COR-L47 (cell line): ENCODE measurements at places on chromosomes 5 and 9.

DNA sequence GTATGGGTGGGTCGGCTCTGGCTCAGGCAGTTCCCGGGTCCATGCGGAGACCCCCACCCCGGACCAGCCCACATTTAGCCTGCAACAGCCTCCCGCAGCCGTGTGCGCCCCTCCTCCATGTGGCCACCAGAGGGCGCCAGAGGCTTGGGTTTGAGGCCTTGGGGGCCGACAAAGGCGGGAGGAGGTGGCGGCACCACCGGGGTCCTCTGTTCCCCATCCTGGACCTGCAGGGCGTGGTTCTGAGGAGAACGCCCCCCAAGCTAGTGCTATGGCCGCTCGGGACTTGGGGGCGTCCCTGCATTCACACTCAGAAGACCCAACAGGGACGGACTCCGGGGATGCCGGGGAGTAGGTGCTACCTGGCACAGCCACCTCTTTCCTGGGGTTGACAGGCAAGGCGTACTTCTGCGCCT, 16.5 kb downstream of the ASS1 start:
- DNase-seq: peak; percentile 43

- DNase-seq: no peak
Observed at GRCh38 chr5:114191441-114191840, 170.4 kb upstream of the KCNN2 start.

DNA sequence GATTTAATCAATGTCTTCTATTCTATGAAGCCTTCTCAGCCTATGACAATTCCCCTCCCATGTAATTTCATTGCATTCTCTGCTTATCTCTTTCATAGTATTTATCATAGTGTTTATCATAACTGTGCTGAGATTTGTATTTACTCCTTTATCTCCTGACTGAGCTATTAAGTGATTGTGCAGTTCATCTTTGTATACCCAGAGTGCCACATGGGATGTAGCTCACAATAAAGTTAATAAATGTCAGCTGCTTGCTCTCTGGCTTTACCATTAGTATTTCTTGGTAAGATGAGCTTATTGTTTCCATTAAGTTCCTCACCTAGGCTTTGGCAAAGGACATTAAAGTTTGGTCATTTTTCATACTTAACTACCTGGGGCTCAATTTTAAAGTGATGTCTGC, 275.1 kb upstream of the MPDZ start:
- no peak for DNase-seq

DNA sequence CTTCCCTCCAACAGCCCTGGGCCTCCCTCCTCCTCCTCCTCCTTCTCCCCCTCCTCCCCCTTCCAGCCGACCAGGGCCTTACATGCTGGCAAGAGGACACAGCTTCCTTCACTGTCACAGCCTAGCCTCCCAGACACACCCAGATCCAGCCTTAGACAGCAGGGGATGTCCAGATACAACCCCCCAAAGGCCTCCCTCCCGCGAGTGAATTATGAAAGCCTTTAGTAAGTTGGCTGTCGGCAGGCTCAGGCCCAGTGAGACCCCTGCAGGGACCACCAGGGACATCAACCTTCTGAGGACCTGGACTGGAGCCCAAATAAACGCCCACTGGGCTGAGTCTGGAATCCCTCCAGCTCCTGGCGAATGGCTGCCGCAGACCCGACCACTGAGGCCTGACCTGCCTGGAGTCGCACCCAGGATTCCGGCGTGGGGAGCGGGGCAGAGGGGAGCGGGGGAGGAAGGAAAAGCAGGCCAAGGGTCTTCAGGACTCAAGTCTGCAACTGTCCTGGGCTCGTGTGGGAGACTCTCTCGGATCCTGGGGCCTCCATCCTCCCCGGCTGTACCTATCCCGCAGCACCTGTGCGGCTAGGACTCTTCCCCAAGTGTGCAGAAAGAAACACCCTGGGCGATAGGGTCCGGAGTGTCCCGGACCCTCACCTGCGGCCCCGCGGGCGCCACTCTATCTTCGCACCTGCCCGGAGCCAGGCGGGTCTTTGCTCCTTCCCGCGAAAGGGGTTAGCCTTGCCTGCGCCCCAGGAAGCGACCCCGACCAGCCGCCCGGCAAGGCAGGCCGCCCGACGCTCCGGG, 705 bp downstream of the SEPTIN8 start:
- peak; percentile 62 for DNase-seq

DNA sequence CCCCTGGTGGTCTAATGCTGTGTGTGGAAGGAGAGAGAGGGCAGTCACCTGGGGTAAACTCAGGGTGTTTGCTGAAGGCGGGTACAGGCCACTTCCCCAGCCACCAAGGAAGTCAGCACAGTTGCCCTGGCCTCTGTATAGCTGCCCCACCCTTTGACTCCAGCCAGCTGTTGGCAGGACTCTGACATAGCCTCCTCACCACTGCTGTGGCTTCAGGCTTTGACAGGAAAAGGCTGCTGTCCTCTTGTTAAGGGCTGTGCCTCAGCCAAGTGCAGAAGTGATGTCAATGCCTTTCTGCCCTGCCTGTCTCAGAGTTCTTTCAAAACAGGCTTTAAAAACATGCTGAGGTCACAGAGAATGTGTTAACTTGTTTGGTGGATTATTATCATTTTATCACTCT, 487.2 kb upstream of the KLF4 start:
- DNase-seq: no peak

- DNase-seq: no peak
Observed at GRCh38 chr9:123400926-123401503, 45.0 kb downstream of the CRB2 start.

GRCh38 chr9:133935328-133936005, 56.7 kb downstream of the VAV2 start:
- DNase-seq: peak; percentile 22

DNA sequence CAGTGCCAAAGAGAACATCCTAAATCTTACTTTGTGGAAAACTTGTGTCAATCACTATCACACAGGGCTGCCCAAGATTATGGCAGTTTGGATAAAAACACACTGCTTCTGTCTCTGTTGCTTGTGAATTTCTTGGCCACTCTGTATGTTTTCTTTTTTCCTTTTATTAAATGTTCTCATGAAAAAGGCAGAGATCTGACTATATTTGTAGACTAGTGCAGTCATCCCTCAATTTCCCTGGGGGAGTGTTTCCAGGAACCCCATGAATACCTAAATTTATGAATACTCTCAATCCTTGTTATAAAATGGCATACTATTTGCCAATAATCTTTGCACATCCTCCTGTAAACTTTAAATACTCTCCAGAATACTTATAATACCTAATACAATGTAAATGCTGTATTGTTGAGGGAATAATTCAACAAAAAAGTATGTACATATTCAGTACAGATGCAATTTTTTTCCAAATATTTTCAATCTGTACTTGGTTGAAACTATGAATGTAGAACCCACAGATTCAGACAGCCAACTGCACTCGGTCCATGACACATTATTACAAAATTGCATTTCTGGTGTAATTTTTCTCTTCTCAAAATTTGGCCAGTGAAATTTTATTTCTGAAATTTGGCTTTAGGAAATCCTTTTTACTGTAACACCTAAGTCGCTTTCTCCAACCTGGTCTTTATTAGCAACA, 391.9 kb upstream of the PRR16 start:
- DNase-seq: no peak

DNA sequence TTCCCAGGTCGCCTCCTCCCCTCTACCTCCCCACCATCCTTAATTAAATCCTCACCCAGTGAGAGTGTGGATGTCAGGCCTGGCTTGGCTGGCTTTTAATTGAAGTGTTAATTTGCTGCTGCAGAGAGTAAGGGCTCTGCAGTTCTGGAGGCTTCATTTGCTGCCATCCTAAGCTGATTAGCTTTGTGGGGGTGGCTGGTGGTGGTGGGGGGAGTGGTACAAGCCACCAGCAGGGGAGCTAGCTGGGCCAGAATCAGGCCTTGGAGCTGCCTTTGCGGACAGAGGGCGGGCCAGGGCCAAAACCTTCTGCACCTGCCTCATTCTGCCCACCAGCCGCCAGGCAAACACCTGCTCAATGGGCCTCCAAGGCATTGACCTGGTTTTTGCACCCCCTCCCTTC, 26.8 kb upstream of the TIFAB start:
- DNase-seq: no peak

- DNase-seq: no peak
Observed at GRCh38 chr5:88236866-88237642, 31.6 kb downstream of the TMEM161B start.

DNA sequence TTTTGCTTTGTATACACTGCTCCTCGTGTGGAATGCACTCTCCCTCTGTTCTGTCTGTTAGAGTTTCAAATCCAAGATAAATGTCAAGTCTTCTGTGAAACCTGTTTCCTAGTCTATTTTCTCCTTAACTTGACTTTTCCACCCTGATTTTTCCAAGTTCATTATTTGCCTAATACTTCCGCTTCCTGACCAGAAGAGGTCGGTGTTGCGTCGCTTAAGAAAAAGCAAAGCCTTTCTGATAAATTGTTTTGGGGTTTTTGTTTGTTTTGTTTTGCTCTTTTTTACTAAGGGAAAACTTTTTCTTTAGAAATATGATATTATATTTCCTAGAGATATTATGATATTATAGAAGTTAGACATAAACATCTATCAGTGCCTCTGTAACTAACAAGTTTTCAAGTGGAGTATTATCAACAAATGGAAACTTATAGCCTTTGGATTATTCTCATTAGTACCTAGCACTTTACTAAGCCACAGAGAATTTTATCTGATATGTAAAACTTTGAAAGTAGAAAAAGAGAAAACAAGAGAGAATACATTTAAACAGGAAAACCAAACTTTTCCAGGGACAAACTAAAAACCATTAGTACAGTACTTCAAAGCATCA, 55.8 kb downstream of the PHAX start:
- DNase-seq: peak; percentile 9

- DNase-seq: no peak
Observed at GRCh38 chr9:88501086-88501485, 33.9 kb upstream of the NXNL2 start.

DNA sequence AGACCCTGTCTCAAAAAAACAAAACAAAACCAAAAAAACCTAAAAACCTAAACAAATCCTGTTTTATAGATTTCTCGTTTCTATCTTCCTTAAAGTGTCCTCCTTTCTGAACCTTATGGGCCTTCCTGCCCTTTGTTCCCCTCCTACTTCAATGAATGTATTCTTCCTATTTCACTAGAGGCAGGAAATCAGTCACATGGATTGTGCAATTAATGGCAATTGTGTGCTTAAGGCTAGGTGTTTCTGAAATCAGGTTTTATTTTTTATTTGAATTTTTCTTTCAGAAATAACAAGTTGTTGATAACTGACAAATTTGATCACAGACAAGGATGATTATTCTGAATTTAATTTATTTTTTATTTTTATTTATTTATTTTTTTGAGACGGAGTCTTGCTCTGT, 220.6 kb upstream of the SEMA6A start:
- DNase-seq: no peak

DNA sequence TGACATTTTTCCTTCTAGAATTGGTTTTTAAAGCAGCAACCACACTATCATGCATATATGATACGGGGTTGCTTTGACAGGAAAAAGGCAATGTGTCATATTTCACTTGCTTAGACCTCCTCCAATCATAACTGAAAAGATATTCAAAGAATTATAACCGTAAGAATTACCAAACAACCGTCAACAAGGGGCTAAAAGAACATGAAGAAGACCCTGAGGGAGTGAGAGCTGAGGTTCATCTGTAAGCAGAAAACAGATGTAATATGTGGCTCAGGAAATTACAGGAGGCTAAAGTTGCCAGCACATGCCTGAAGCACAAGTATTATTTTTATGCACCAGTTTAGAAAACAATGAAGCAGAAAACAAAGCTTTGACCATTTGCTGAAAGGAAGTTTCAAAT, 78.9 kb downstream of the APBA1 start:
- DNase-seq: no peak

- DNase-seq: no peak
Observed at GRCh38 chr5:135599421-135600151, 20.8 kb upstream of the CXCL14 start.

DNA sequence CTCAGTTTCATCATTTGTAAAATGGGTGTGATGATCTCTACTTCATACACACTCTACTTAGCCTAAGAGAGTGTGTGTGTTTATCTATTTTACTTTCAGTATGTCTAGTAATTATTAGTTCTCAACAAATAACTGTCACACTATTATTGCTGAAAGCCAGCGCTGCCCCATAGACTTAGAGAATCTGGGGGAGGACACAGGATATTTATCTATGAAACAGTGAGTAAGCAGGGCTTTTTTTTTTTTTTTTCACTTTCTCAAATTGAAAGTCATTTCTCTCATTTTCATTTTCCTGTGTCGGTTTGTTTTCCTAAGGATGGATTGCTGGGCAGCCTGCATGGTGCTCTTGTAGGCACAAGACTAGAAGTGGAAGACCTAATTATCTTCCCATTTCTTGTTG, 248.4 kb upstream of the RPS23 start:
- DNase-seq: no peak

DNA sequence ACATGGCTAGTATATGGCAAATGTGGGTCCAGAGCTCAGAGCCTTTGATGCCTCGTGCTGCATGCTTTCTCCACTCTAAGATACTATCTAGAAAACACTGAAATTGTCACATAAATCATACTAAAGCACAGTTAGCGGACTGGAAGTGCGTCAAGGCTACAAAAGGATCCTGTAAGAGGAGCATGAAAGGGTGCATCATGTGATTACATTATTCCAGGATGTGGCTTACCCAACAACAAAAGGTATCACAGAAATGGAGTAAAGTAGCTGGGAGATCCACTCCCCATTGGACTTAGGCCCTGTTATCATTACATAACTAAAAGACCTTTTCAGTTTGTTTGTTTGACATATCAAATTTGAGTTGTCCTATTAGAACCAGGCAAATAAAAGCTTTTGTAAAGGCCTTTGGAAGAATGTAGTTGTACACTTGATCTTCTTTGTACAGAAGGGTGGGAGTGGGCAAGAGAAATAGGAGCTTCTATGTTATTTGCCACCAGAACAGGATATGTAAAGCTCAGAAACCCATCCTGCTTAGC, 6.9 kb downstream of the SLC31A1 start:
- no peak for DNase-seq

DNA sequence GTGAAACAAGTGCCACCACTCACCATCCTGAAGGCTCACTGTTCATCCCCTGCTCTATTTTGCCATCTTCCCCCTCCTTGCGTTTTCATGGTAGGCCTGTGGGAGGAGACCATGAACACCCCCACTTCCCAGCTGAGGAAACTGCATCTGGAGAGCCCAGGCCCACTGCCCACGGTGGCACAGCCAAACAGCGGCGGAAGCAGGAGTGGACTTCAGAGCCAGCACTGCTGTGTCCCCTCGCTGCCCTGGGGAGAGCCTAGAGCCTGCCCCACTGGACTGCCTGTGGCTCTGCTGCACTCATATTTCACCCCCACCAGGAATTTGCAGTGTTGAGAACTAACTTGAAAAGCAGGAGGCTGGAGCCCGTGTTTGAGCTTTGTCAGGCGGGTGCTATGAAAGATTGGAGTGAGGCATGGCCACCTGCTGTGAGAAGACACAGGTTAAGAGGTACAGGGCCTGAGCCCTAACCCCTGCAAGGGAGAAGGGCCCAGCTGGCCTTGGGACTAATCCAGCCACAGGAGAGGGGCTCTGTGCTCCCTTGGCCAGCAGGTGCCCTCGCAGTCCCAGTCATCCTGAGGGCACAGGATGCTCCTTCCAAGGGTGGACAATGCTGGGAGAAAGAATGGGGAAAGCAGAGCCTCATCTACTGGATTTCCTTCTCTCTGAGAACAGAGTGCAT, 79.0 kb downstream of the MACROH2A1 start:
- no peak for DNase-seq

GRCh38 chr9:14958989-14959388, 48.8 kb upstream of the FREM1 start:
- no peak for DNase-seq
